ENCODE measurements at places on chromosomes 16 and 17. TPM values are rescaled to one million over a fixed set of nuclear protein-coding genes. Genes with fewer than 3 reads are reported as not detected.

- no peaks in the 10 kb centered on the region for H3K27me3 ChIP-seq
- no peaks in the 10 kb centered on the region for H3K36me3 ChIP-seq
- no peak overlapping the region for H3K4me3 ChIP-seq
- H3K4me1 ChIP-seq: peaks cover 16% of the 10 kb centered on the region
- no peak for DNase-seq
- no peak overlapping the region for H3K27ac ChIP-seq
These were observed 4.4 kb upstream of the SLC47A2 start for GRCh38 chr17:19720631-19721426.

- peak overlapping the region; percentile 60 for H3K4me3 ChIP-seq
- no peaks in the 10 kb centered on the region for H3K36me3 ChIP-seq
- peak overlapping the region; percentile 86 for H3K27ac ChIP-seq
- no peaks in the 10 kb centered on the region for H3K27me3 ChIP-seq
- H3K4me1 ChIP-seq: peaks cover 17% of the 10 kb centered on the region
These were observed 9.3 kb upstream of the WBP2 start for GRCh38 chr17:75864448-75864871.

DNA sequence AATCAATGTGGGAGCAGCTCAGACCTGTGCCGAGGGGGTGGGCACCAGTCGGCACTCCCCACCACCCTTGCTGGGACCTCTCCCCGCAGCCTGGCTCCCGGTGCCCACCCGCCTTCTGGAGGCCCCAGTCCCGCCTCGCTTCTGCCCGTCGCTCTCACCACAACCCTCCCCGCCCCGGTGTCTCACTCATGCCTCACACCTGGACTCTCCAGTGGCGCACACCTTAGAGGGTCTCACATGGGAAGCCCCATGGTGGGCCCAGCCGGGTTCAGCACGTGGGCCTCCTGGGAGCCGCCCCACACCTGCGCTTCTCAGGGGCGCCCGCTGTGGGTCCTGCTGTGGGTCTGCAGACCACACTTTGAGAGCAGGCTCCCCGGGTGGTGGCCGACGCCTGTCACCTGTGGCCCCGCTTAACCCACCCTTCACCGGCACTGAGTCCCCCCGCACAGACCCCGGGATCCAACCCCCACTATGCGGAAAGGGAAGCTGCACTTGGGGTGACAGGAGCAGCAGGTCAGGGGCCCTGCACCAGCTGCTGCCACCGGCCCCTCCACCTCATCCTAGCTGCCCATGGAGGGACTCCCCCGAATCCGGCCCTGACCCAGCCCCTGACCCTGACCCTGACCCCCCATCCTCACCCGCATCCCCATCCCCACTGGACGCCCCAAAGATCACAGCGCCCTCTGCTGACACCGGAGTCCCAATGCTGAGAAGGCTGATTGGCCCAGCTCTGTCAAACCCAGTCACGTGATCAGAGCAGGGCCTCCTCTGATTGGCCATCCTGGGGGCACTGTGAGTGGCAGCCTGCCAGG lies 27.4 kb upstream of the SLC38A10 start:
- no peak overlapping the region for H3K27ac ChIP-seq
- no peaks in the 10 kb centered on the region for H3K27me3 ChIP-seq
- H3K4me1 ChIP-seq: no peaks in the 10 kb centered on the region
- DNase-seq: peak; percentile 31

DNA sequence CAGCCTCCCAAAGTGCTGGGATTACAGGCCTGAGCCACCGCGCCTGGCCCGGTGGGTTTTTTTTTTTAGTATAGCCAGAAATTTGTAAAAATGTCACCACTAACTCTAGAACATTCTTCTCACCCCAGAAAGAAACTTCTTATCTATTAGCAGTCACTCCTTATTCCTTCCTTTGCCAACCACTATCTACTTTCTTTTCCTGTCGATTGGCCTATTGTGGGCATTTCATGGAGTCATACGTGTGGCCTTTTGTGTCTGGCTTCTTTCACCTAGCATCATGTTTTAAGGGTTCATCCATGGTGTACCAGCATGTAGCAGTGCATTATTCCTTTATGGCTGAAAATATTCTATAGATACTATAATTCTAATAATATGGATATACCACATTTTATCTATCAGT lies 3.6 kb downstream of the CYB5D2 start:
- H3K27ac ChIP-seq: no peak overlapping the region
- no peaks in the 10 kb centered on the region for H3K27me3 ChIP-seq
- no peak for DNase-seq
- H3K4me1 ChIP-seq: peaks cover 23% of the 10 kb centered on the region

DNA sequence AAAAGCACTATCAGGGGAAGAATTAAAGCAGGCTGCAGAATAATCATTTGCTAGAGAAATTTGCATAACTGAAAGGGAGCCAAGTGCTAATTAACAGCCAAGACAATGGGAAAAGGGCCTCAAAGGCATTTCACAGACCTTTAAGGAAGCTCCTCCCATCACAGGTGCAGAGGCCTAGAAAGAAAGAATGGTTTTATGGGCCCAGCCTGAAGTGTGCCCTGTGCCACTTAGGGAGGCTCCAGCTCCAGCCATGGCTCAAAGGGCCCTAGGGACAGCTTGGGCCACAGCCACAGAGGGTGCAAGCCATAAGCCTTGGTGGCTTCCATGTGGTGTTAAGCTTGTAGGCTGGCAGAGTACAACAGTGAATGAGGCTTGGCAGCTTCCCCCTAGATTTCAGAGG lies 50.1 kb downstream of the RNF112 start:
- peak overlapping the region; percentile 51 for H3K27ac ChIP-seq
- no peak for DNase-seq
- peaks cover 26% of the 10 kb centered on the region for H3K4me1 ChIP-seq
- H3K27me3 ChIP-seq: peaks cover 5% of the 10 kb centered on the region
- no peak overlapping the region for H3K4me3 ChIP-seq

- no peak overlapping the region for H3K4me3 ChIP-seq
- no peaks in the 10 kb centered on the region for H3K27me3 ChIP-seq
- DNase-seq: no peak
- H3K27ac ChIP-seq: peak overlapping the region; percentile 94
- H3K36me3 ChIP-seq: peaks cover 5% of the 10 kb centered on the region
These were observed 24.2 kb downstream of the IGSF6 start for GRCh38 chr16:21628121-21628726.

Gene NOXO1
- 0.78 TPM for total RNA-seq

Data from T-helper 17 cell (primary cell).